ENCODE measurements at places on chromosomes 6 and 20.

DNA sequence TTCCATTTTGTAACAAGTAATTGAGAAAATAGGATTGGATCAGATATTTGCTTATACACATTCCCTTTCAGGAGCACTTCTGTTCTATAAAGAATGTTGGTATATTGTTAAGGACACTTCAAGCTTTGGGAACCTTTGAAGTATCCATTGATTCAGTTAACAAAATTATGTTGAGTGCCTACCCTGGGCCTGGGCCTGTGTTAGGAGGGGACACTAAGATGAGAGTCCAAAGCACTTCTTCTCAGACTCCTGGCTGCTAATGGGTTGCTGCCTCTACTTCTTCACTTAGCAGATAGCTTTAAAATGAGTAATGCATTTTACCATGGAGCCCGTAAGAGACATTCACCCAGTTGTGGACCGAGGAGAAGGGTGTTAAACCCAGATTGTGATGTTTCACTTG lies 40.3 kb downstream of the PTPN1 start:
- no peak for DNase-seq

DNA sequence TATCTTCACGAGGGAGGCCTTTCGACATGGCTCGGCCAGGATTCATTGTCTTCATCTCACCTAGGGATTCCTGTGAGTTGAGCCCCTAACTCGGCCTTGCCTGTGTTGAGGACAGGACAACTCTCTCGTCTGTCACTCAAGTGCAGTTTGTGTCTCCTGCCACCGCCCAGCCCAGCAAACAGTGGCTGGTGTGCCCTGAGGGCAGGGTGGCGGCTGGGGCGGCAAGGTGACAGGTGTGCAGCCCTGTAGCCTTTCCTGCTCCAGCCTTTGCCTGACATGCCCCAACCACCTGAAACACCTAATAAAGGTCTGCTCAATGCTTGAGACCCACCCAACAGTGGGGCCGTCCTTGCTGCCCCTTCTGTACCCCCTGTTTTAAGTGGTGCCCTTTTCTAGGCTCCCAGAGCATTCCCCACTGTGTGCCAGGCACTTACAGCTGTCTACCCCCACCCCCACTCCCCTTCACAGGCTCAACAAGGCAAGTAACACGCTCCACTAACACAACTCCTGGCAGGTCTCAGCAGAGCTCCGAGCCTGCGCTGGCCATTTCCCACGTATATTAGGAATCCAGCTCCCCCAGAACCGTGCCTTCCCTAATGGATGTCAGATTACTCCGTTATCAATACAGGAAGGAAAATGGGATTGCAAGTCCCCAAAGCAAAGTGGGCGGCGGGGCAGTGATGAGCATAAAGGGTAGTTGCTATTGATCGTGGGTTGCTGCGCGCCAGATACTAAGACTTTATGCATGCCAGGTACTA lies 17.7 kb downstream of the GFRA4 start:
- DNase-seq, result no peak

GRCh38 chr20:6026051-6026450 lies 27.8 kb downstream of the LRRN4 start:
- DNase-seq, result no peak

DNA sequence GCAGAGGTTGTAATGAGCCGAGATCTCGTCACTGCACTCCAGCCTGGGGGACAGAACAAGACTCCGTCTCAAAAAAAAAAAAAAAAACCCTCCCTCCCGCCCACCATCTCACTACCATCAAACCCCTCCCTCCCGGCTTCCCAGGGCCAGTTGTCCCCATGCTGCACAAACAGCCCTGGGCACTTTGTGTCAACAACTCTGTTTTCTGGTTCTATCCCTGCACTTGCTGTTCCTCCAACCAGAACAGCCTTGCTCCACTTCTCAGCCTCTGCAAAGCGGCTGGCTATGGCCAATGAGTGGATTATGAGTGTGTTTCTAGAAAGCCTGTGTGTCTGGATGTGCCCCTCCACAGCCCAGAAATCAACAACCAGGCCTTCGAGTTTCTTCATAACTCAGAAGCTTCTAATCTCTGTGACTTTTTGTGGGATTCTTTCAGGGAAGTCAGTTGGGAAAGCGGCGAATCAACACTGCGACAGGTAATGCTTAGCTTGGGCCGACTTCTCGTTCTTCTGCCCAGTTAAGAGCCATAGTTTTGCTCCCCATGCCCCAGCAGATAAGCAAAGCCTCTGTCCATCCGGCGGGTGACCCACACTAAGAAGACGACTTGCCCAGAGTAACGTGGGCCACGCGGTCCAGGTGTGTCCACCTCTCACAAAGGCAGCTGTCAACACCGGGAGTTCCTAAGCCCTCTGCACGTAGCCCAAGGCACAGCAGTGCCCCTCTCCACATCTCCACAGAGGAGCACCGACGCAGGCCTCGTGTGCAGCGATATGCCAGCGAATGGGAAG lies 5.5 kb downstream of the ZBTB46 start:
- DNase-seq, result no peak

- no peak for DNase-seq
These were observed 33.0 kb downstream of the SLCO4A1 start for GRCh38 chr20:62675156-62675876.

DNA sequence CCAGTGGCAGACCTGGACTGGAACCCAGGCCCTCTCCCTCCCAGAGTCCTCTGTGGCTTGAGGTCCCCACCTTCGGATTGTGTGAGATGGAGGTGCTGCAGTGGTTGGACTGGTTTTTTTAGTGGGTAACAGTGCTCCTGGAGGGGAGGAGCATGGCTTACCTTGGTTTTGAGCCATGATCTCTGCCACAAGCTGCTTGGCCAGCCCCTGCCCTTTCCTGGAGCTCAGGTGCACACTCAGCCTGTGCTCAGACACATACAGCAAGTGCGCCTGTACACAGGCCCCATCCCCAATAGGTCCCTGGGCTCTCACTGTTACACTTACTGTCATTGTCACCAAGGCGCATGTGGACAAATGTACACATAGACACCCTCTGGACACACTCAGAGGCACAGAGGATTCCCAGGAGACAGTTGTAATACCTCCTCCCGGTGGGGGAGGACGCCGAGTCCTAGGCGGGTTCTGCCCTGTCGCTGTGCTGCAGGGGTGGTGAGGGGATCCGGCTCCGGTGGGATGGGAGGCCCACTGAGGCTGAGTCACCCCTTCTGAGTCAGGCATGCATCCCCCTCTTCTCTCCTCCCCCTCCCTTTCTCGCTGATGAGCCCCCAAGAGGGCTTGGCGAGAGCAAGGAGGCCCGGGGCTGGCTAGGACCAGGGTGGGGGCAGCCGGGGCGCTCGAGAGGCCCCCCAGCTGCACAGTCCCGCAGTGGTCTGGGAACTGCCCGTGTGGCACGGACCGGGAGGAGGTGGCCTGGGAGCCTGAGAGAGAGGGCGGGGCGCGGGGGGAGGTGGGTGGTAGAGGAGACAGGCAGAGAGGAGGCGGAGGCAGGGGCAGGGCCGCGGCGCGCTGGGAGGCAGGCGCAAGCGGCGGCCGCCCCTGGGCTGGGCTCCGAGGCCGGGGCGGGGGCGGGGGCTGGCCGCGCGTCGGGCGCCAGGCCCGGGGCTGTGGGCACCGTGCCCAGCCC lies 522 bp upstream of the EPB41L1 start:
- no peak for DNase-seq

- no peak for DNase-seq
These were observed 14.9 kb upstream of the PANK2 start for GRCh38 chr20:3874194-3874844.

- DNase-seq, result no peak
These were observed 347.2 kb upstream of the MAP3K7 start for GRCh38 chr6:90934081-90934480.

DNA sequence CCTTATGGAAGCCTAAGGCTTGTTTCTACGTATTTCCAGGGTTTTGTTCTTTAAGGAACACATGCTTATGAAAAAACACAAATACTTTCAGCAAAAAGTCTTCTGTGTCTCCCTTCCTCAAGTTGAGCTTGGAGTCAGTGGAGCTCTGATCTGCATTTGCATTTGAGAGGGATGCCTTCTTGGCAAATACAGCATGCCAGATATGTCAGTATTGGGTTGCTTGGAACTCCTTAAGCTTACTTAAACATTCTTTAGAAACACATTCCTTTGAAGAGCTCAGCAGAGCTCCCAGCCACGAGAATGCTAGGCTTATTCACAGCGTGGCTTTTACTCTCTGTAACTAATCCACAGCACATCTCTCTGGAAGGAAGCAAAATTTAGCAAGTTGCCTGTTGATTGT lies 68.3 kb downstream of the ANKRD6 start:
- DNase-seq, result no peak

- DNase-seq, result no peak
These were observed 9.1 kb upstream of the MAPK13 start for GRCh38 chr6:36120979-36121786.

Measured in central memory CD8-positive, alpha-beta T cell (primary cell).